Cortex of kidney (tissue), 1 donor: ENCODE measurements at places on chromosomes 3 and 15.

- no peak for DNase-seq
These were observed 112.5 kb downstream of the STT3B start for GRCh38 chr3:31645256-31645655.

- no peak for DNase-seq
These were observed 43.1 kb downstream of the ITPR1 start for GRCh38 chr3:4536260-4536659.

GRCh38 chr3:165103616-165104015 is 25.3 kb upstream of the SI start:
- no peak for DNase-seq

- DNase-seq, result no peak
These were observed 38.0 kb upstream of the NR1I2 start for GRCh38 chr3:119743921-119744320.

DNA sequence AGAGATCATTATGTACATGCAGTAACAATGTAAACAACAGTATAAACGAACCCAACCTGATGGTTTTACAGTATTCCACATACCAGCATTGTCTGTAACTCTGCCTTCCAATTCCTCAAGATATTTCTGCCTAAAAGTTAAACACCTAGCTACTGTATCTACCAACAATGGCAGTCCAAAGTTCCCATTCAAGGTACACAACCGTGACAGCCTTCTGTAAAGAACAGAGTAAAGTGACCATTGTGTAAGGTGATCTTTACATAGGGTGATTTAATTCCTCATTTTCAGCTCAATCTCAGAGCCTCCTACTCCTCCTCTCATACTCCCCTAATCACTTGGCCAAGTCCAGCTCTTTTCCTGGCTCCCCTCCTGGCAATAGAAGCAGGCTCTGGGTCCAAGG is 10.4 kb downstream of the SECISBP2L start:
- DNase-seq, result no peak

GRCh38 chr15:73596174-73596573 is 37.0 kb downstream of the NPTN start:
- no peak for DNase-seq

DNA sequence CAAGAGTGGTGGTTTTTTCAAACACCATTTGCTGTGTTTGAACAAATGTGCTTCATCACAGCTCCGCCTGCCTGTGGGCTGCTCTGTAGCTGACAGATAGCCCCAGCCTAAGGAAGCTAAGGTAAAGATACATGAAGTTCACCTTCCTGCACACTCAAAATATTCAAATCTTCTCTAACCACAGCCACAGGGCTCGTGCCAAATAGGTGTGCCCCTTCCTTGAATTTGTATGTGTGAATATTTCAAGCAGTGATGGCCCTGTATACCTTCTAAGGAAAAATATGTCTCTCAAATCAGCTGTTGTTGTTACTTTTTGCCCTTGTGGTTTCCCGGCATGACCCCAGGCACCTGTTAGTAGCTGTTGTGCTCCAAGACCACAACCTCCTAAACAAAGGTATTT is 92.8 kb downstream of the CCNL1 start:
- DNase-seq, result no peak

DNA sequence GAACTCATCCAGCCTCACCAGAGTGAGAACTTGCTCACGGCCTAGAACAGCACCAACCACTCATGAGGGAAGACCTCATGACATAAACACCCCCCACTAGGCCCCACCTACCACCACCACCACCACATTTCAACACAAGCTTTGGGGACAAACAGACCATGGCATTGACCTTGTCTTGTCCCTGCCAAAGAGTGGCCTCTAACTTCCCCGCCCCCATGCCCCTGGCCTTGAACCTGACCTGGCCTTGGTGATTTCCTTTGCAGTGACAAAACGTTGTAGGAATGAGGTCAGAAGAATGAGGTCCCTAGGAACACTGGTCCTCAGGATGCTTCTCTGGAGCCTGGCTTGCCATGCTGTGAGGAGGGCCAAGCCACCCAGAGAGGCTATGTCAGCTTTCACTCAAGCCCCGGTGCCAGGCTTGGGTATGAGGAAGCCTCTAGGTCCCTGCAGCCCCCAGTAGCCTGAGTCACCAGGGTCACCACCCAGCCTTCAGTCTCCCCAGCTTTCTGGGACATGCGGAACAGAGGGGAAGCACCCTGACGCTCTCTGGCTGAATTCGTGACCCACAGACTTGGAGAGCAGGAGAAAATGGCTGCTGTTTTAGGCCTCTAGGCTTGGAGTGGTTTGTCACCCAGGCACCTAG is 57.9 kb downstream of the TPRA1 start:
- DNase-seq, result no peak

- DNase-seq, result no peak
These were observed 223.0 kb downstream of the THSD4 start for GRCh38 chr15:71338265-71338664.

DNA sequence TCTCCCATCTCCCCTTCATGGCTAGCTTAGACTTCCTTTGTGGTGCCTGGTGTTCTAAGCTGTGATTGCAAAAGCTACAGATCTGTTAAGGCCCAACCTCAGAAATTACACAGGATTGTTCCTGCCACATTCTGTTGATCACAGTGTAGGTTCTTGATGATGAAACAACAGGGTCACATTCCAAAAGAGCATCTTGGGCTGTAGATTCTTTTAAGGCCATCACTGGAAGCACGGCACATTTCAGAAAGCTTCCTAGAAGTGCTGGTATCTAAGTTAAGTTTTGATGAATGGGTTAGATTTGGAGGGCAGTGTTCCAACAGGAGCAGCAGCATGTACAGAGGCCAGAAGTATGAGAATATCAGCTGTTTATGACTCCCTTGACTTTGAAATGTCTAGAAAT is 107.5 kb upstream of the SKOR1 start:
- DNase-seq, result no peak

- DNase-seq, result no peak
These were observed 8.0 kb upstream of the FAM107A start for GRCh38 chr3:58585005-58585786.

GRCh38 chr3:184690192-184690883 is 21.5 kb downstream of the MAGEF1 start:
- DNase-seq, result no peak

- no peak for DNase-seq
These were observed 34.3 kb downstream of the ASTE1 start for GRCh38 chr3:130992344-130992743.

- DNase-seq, result no peak
These were observed 2.9 kb upstream of the PLSCR1 start for GRCh38 chr3:146547235-146547835.

DNA sequence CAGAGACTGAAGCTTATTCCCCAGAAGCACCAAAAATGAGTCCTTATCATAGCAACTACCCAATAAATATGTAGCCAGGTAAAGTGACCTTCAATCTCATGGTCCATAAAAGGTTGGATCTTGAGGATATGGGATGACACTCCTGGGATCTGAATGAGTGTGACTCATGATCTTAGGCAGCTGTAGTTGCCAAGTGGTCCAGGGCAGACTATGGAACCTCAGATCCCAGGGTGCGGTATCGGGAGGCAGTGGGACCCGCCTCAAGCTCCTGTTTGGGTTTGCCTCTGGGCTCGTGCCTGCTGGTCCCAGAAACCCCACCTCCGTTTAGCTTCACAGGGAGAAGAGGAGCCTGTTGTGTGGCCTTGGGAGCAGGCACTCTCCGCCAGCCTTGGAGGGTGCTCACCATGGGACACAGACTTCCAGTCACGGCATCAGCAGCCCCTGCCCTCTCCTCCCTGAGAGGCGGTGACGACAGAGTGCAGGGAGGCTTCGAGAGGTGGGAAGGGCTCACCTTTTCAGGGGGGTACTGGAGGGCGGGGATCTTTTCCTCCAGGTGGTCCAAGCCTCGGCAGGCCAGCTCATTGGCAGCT is 8.1 kb downstream of the PLIN1 start:
- no peak for DNase-seq

GRCh38 chr15:22263738-22264137 is 183.4 kb downstream of the OR4M2 start:
- DNase-seq, result no peak

- no peak for DNase-seq
These were observed 435.0 kb downstream of the MECOM start for GRCh38 chr3:169228522-169228921.

DNA sequence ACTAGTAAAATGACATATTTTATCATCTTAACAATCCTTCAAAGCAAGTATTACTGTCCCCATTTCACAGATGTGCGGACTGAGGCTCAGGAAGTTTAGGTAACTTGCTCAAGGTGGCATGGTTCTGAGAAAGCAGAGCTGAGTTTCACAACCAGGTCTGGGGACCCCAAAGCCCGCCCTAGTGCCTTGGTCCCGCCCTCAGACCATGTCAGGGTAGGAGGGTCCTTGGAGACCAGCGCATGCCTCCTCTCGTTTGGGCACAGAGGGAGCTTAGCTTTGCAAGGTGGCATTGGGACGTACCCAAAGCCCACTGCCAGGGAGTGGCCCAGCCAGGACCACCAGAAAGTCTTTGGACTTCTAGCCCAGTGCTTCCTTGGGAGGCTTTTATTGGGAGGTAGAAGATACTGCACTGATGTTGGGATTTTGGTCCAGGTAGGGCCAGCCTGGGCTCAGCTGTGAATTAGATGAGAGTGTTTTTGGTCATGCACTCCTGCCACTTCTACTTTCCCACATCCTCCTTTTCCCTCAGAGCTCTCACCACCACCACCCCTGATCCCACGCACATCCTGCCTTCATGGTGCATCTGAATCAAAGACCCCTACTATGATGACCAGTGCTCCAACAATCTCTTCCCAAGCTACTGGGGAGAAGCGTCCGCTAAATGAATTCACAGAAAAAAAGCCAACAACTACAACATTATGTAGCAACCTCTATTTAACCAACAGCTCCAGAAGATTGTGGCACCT is 307.9 kb downstream of the TLE3 start:
- DNase-seq, result no peak

DNA sequence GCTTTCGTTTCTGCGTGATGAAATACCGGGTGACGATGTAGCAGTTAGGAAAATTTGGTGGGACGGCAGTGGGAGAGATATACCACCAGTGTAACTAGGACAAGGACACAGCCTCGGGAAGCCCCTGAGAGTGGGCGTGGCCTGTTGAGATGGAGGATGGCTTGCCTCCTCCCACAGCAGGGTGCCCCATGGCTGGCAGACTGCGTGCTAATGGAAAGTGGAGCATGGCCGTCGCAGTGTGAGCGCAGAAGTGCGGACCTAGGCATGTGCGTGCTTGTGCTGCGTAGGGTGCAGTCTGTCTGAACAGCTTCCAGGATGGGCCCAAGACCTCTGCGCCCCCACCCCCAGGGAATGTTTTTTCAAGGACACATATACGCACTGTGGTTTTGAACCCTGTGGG is 56.8 kb downstream of the CHDH start:
- DNase-seq, result no peak

DNA sequence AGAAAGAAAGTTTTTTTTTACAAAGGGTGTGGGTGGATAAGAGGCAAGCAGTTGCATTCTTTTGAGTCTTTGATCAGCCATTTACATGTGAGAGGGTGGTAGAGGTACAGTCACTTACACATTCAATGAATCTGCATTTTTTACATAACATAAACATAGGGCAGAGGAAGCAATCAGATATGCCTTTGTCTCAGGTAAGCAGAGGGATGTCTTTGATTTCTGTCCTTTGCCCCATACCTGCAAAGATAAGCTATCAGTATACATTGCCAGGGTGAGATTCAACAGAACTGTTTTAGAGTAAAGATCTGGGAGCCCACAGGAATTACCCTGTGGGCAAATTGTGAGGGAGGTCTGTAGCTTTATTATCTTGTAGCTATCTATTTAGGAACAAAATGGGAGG is 5.4 kb upstream of the PPP1R2 start:
- DNase-seq, result no peak

DNA sequence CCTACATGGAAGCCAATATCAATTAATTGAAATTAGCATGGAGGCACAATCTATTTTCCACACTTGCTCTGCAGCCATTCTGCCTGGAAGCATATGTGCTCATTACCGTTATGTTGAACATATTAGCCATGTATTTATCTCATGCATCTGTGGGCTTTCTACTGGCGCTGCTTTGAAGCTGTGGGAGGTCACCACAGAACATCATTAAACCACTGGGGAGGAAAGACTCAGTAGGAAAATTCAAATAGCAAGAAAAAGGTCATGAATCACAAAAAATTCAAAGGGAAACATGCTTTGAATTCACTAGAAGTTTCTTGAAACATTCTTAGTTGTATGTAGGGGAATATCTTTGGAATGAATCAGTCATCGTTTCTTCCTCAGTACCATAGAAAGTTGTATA is 652.5 kb downstream of the EDEM1 start:
- DNase-seq, result no peak

DNA sequence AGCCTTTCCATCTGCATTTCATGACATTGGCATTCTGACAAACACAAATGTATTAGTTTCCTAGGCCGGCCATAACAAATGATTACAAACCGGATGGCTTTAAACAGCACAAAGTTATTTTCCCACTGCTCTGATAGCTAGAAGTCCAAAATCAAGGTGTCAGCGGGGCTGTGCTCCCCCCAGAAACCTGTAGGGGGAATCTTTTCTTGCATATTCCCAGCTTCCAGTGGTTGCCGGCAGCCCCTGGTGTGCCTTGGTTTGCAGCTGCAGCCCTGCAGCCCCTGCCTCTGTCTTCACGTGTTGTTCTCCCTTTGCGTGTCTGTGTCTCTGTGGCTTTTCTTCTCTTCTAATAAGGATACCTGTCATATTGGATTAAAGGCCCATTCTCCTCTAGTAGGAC is 79.0 kb upstream of the CDV3 start:
- no peak for DNase-seq

DNA sequence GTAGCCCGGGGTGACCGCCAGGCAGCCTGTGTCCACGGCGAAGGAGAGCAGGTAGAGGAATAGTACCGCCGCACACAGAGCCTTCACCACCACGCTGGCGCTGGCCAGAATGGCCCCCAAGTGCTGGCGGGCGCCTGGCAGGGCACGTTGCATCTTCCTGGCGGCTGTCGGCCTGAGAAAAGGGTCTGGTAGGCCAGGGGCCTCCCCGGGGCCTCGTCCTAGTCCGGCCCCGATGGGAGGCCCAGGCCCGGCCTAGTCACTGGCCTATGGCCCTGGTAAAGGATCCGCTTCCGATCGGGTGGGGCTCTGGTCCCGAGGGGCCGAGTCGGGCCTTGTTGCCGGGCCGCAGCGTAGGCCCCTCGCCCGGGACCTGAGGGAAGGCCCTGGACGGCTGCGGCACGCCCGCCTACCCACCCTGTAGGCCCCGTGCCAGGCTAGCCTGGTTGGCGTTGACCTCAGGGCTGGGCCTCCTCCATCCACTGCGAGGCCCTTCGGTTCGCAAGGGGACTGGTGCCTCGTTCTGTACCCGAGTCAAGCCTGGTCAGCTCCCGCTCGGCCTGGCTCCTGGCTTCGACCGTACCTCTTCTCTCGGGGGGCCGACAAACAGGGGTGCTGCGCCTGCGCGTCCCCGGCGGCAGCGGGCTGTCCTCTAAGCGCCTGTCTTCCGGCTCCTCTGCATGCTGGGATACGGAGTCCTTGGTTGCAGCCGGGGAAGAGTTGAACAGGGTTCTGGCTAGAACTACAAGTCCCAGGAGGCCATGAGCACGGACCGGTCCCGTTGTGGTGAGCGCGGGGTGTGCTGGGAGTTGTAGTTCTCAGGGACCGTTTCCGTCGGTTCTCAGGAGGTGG is at the start of gene TMEM115:
Gene TMEM115, minus strand, starts transcription at position 611 of the 849 bp plus-strand sequence. Its CDS starts 458 bp downstream, at position 153.
- peak; percentile 46 for DNase-seq
